Stimulated activated CD4-positive, alpha-beta T cell treated with anti-CD3 and anti-CD28 coated beads, Interleukin-4, amount 100 ng/mL, for 4 hours (primary cell): ENCODE measurements at places on chromosomes 2 and 18.

DNA sequence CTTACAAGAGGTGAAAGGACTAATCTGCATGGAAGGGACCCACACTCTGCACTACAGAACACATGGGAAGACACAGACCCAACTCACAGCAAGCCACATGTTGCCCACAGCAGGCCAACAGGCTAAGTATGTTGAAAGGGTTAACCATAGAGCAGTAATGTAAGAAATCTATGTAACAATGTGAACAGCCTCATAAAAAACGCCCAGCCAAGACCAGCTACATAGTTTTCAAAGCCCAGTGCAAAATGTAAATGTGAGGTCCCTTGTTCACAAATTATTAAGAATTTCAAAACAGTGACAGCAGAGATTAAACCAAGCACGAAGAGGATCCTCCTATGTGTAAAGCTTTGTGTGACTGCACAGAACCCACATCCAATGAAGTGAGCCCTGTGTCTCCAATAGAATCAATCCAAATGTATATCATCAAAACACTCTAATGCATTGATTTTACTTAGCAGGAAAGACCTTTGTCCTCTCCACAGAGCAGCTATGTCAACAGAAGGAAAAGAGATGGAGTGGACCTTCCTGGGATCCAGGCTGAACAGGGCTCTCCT is 210.1 kb downstream of the AGPS start:
- DNase-seq, result no peak

DNA sequence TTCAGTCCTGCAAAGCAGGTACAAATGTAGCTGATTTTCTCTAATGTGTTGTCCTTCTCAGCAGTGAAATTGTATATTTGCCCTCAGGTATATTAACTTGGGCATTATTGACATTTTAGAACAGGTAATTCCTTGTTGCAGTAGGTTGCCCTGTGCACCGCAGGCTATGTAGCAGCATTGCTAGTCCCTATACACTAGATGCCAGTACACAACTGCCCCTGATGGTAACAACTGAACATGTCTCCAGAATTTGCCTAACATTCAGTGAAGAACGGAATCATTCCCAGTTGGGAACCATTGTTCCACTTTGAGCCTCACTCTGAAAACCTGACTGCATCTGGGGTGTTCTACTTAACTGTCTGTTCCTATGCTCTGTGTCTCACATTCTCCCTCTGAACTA is 23.1 kb upstream of the TFPI start:
- no peak for DNase-seq

- DNase-seq, result peak; percentile 9
These were observed at the start of gene DAW1 for GRCh38 chr2:227871375-227871791. Gene DAW1 (plus strand): TSS chr2:227871631. CDS start chr2:227871690, 59 bp downstream.

DNA sequence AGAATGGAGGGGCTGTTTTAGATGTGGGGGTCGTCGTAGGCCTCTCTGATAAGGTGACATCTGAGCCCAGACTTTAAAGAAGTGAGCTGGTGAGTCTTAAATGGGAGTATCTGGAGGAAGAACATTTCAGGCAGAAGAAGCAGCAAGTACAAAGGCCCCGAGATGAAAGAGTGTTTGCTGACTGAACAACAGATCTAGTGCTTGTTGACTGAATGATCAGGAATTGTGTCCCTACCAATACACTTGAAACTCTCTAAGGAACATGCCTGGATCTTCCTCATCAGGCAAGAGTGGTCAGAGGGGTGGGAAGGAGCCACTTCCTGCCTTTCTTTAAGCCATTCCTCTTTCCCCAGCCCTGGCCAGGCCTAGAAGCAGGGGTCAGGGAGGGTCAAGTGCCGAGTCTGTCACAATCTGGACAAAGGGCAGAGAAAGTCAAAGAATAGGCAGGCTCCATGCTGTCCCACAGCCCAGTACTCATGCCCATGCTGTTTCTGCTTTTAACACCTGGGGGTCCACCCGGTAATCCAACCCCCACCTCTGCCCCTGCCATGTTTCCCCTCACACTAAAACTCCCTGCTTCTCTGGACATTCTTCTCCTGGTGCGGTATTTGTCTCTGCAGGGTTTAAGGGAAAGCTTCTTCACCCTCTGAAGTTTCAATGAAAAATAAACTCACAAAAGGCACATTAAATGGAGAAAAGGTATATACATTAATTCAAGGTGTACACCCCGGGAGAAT is 3.0 kb upstream of the TMEM37 start:
- no peak for DNase-seq

GRCh38 chr2:20180676-20181648 is 44.0 kb downstream of the SDC1 start:
- no peak for DNase-seq
